ENCODE measurements at places on chromosomes 7 and 10. TPM values are rescaled to one million over a fixed set of nuclear protein-coding genes. Genes with fewer than 3 reads are reported as not detected.

- DNase-seq: no peak
These were observed 22.2 kb downstream of the MMS19 start for GRCh38 chr10:97475936-97476594.

- no peak for DNase-seq
These were observed 17.3 kb upstream of the FOXL3 start for GRCh38 chr7:272631-273030.

- DNase-seq: no peak
These were observed 9.5 kb downstream of the CALML3 start for GRCh38 chr10:5534051-5534821.

GRCh38 chr10:84348860-84349259, 20.5 kb downstream of the CCSER2 start:
- DNase-seq: no peak

DNA sequence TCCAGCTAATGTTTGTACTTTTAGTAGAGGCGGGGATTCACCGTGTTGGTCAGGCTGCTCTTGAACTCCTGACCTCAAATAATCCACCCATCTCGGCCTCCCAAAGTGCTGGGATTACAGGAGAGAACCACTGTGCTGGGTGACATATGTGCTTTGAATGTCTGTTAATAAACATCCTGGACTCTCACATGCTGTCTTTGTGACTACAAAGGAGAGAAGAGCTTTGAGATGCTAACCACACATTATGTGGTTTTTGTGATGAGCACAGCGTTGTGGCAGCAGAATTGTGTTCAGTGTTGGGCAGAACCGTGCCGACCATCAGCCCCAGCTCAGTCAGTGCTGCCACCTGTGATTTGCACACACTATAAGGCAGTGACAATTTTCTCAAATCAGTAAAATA, 500.1 kb upstream of the KLF6 start:
- no peak for DNase-seq

DNA sequence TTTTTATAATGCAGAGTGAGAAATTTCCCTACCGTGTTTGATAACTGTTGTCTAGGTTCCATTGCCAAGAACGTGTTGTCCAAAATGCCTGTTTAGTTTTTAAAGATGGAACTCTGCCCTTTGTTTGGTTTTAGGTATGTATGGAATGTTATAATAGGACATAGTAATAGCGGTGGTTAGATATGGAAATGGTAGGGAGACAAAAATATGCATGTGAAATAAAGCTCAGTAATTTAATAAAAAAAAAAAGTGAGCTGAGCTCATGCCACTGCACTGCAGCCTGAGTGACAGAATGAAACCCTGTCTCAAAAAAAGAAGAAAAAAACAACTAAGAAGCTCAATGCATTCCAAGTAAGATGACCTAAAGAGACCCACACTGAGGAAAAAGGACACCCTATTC, 72.9 kb downstream of the ZNF783 start:
- no peak for DNase-seq

- peak; percentile 55 for DNase-seq
These were observed 830 bp downstream of the MET start for GRCh38 chr7:116672596-116673456.

DNA sequence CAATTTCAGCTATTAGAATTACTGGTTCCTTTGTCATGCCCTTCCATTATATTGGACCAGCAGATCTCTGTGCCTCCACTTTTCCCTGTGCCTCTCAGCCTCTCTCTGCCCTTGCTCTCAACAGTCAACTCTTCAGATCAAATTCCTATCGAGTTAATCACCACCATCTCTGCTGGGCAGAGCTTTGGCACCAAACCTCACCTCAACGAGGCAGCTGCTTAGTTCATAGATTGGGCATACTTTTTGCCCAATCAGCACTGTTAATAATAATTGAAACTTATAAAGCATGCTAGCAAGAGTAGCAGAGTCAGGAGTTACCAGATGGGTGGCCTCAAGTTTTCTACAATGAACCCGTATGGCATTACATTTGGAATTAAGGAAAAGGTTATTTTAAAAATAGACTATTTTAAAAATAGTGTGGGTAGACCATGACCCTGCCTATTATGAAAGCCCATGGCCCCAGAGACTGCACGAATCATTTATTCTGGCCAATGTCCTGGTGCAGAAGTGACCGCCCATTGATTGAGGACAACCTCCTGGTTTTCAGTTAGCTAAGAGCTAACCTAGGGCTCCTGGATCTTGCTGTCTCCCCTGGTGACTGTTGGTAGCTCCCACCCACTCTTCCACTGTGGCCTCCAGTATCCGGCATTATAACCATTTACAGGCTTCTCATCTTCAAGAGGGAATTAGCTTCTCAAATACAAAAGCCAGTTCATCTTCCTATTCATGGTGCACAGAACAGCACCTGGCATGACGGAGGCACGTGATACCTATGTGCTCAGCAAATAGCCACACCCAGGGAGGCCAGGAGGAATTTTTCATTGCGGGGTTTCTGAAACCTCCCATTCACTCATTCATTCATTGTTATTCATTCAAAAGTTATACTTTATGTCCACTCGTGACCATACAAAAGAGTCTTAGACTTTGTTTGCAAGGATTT, 265.4 kb downstream of the INHBA start:
- no peak for DNase-seq

DNA sequence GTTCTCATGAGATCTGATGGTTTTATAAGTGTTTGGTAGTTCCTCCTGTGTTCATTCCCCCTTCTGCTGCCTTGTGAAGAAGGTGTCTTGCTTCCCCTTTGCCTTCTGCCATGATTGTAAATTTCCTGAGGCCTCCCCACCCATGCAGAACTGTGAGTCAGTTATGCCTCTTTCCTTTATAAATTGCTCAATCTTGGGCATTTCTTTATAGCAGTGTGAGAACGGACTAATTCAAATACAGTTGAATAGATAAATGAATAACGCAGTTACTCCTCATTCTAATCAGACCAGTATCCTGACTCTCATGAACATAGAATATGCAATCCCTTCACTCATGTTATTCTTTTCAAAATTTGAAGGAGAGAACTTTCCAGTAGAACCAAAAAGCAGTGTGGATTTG, 375.0 kb upstream of the FZD8 start:
- no peak for DNase-seq

GRCh38 chr7:111010798-111011197, 80.1 kb upstream of the LRRN3 start:
- DNase-seq: no peak

GRCh38 chr10:103276896-103277712, at the start of gene INA:
Gene INA (plus strand): TSS chr10:103277138. CDS start chr10:103277212, 74 bp downstream.
- DNase-seq: no peak

DNA sequence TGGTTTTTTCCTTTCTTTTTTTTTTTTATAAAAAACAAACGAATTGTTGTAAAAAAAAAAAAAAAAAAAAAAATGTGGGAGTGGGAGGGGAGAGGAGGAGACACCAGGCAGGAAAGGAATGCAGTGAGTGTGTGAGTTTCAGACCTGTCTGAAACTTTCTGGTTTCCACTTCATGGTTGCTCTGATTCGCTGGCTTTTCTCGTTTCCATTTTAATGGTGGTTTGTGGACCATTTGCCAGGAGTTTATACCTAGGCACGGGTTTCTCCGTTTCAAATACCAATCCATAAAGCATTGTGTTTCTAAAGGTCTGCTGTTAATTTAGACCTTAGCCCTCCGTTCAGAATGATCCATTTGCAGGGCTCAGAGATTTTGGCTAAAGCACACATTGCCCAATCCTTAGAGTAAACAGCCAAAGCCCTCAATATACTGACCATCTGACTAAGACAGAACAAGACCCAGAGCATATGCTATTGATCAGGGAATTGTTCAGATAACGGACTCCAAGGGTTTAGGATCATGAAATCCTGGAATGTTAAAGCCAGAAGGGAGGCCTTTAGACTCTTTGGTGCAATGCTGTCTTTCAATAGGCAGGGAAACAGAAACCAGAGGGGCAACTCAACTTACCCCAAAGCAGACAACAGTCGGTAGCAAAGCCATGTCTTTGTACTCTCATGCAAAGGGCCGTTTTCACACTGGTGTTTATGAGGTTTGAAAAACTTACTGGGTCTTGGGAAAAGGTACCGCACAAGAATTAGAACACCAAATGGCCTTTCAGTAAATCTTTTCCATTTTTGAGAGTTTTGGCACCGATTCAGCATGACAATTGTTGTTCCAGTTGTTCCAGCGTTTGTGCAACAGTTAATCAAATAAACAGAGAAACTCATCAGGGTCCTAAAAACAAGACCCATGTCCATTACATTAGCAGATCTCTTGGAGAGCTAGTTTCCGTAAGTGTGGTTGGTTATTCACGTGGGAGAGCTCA, 94.3 kb upstream of the AGBL3 start:
- DNase-seq: no peak

DNA sequence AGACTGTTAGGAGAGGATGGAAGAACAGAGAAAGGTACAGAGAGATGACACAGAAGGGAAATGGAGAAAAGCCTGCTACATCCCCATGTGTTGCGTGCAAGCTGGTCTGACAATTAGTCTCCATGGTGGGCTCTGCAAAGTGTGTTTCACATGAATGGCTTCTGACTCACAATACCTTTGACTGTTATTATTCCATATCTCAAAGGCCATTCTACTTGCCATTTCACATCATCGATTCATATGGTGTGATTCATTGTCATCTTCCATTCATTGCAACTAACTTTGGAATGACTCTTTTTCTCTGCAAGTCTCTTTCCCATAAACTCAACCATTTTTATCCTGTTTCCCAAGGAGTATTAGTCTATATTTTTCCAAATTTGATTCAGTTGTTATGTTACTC, 208.9 kb upstream of the INHBA start:
- peak; percentile 91 for DNase-seq

DNA sequence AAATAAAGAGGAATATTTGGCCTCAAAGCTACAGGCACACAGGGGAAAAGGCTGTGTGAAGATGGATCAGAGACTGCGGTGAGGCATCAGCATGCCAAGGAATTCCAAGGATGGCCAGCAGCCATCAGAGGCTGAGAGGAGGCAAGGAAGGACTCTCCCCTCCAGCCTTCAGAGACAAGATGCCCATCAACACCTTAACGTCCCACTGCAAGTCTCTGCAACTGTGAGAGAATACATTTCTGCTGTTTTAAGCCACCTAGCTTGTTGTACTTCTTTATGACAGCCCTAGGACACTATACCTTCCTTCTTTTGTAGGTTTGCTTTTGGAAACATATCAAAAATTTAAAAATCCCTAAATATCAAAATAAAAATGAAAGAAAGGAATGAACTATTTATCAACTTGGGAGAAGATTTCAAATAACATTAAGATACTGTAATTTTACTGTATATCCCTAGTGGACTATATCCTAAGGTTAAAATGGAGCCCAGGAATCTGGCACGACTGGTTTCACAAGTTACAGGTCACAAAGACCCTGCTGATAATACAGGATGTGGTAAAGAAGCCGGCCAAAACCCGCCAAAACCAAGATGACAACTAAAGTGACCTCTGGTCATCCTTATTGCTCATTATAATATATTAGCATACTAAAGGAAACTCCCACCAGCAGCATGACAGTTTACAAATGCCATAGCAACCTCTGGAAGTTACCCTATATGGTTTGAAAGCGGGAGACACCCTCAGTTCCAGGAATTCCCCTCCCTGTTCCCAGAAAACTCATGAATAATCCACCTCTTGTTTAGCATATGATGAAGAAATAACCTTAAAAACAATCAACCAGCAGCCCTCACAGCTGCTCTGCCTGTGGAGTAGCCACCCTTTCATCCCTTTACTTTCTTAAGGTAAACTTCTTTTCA, 185.2 kb downstream of the AVL9 start:
- peak; percentile 83 for DNase-seq

DNA sequence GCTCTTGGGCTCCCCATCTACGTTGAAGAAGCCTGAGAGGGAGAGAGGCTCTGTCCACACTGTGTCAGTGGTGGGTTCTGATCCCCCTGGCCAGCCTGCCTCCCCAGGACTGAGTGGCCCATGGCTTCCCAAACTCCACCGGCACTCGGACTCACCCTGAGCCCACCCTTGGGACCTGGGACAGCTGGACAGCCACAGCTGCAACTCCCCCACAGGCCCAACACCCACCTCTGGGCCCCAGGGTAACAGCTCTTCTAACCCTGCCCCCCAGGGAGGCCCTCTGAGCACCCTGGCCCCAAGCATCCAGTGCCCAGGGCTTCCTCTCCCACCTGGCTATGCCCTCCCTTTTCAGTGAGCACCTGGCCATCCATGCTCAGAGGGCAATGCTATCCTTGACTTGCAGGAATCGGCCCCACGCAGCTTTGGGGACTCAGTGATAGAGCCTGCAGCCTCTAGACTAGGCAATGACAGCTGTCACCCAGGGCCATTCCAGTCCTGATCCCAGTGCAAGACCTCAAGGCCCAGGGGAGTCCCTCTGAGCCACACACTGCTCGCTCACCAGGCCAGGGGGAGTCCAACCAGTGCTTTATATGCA, 17.9 kb downstream of the OGDHL start:
- DNase-seq: no peak

GRCh38 chr7:42351316-42351935, 114.4 kb upstream of the GLI3 start:
- no peak for DNase-seq

DNA sequence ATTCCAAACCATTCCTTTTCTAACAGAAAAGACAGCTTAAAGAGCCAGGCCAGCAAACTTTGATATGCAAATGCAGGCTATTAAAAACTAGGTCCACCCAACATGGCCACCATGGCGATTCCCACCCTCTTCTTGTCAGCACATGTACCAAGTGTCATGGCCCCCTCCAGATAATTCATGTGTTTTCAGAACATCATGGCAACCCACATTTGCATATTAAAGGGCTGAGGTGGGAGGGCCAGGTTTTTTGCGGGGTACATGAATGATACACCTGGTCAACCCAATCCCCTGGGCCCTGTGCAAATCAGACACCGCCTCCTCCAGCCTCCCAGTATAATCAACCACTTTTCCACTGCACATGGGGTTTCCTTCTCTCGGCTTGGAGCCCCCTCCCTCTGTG, 965 bp upstream of the ERVW-1 start:
- DNase-seq: no peak

The TDRD1 gene
- total RNA-seq: not detected

The NACAD gene
- total RNA-seq: 4.4 TPM

The SLC29A4 gene
- 0.46 TPM for total RNA-seq

The NXPH1 gene
- total RNA-seq: not detected

The TAS2R41 gene
- total RNA-seq: not detected

The C10orf105 gene
- total RNA-seq: not detected

The CHAT gene
- total RNA-seq: not detected

The GIMAP8 gene
- total RNA-seq: 0.07 TPM

The PLEKHS1 gene
- not detected for total RNA-seq

Measured in foreskin keratinocyte (primary cell).